ENCODE measurements at places on chromosomes 2 and 18.

- no peak for DNase-seq
Measured at GRCh38 chr2:157900203-157900602, 24.1 kb upstream of the ACVR1 start.

GRCh38 chr18:22253156-22253555, 83.8 kb downstream of the GATA6 start:
- no peak for DNase-seq

DNA sequence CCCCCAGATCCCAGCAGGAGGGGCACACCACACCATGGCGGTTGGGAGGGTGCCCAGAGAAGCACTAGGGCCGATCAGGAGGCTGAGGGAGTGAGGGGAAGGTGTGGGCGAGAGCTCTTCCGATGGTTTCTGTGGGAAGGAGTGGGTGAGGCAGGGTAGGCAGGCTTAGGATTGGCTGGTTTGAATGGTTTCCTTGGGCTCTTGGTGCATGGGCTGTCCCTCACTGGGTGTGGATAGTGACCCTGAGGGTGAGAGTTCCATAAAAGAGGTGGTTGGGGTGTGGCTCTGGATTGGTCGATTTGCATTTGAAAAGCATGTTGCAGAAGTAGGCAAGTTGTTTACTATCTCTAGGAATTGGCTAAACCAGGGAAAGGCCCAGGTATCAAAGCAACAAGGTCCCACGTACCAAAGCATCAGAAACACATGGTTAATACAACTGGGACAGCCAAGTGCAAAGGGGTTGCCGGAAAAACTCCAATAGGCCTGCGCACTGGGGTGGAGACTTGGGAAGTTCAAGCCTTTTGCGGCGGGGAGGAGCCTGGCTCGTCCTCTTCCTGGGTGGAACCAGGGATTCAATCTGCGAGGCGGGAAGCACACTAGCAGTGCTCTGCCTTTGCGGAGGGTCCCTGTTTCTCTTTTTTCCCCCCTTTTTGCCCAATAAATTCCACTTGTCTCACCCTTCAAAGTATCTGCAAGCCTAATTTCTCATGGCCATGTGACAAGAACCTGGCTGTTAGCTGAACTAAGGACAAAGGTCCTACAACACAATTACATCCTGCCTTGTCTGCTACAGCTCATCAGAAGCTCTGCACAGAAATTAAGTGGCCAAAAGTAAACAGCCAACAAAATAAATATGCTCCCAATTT, 43.2 kb downstream of the IL1R2 start:
- DNase-seq: no peak

GRCh38 chr2:118021356-118021755, 7.5 kb upstream of the CCDC93 start:
- DNase-seq: no peak

- no peak for DNase-seq
Measured at GRCh38 chr2:191977754-191978153, 130.9 kb upstream of the CAVIN2 start.

DNA sequence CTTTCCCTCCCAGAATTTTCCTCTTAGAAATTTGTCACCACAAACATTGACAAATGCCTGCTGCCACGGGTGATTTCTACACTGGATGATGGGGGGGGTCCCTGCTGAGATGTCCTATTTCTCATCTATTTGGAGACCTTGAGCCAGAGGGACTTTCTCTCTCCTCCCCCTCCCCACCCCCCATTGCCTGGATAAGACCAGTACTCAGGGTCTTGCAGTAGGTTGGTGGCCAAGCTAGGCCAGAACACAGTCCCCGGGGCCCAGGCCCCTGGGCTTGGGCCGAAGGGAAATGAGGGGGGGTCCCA, 560 bp upstream of the DUSP2 start:
- no peak for DNase-seq

- DNase-seq: no peak
Measured at GRCh38 chr2:188664416-188664815, 309.8 kb upstream of the COL3A1 start.

- no peak for DNase-seq
Measured at GRCh38 chr2:106168657-106169056, 25.4 kb downstream of the UXS1 start.

DNA sequence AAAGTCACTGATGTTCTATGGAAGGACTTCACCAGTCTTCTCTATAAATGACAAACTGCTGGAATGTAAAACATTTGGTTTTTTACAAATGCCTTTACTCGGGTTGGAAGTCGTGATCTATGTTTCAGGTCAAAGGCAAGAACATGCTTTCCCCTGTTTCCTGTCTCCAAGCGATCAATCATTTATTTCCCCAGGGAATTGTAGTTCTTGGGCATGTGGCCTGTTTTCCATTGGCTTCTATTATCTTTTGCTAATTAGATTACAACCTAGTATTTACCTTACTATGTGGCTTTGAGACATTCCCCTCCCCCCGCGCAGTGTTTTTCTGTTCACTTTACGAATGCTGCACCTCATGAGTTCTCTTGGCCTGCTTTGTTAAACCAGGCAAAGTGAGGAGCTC, 684.2 kb downstream of the EPHA4 start:
- DNase-seq: no peak

DNA sequence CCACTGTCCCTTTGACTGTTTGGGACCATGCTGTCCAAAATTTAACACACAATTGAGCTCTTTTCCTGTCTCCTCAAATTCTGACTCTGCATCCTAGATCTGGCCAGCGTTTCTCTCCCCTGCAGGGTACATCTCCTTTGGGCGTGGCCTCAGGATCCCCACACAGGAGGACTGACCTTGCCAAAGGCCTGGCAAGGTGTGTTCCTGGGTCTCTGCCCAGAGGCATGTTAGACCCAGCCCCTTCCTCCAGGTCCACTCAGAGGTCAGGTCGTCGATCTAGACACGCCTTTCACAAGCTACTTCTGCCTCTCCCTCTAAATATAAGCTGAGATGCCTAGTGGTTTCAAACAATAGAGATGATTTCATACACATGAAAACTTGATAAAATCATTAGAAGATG, 45.4 kb upstream of the SMIM21 start:
- no peak for DNase-seq

GRCh38 chr2:11692966-11693521, 23.0 kb upstream of the NTSR2 start:
- DNase-seq: peak; percentile 15

DNA sequence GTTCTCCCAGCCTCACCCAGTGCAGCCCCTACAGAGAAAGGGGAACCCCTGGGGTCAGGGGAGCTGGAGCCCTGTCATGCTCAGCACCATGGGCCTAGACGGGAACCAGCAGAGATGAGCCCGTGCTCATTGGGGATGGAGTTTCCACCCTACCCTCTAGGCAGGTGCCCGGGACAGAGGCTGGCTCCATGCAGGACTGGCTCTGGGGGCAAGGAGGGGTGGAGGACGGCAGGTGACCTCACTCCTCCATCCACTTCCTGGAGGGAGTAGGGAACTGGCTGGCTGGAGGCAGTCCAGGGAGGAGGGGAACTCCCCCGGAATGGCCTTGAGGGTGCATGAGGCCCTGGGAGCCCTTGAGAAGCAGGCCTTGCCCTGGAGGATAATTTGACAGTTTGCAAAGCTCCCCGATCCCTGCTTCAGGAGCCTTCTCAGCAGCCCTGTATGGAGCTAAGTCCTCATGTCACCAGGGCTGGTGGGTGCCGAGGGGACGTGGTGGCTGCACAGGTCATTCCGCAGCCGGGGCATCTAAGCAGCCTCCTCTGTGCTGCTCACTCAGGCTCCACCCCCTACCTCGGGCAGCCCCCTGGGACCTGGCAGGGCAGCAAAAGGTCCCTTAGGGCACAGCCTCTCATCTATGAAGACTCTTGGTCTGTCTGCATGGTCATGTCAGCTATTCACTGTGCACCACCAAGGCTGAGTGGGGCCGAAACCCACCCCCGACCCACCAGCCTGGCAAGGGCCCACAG, 2.1 kb downstream of the NEURL3 start:
- DNase-seq: no peak

GRCh38 chr2:71860381-71860926, 287.2 kb downstream of the CYP26B1 start:
- DNase-seq: no peak

DNA sequence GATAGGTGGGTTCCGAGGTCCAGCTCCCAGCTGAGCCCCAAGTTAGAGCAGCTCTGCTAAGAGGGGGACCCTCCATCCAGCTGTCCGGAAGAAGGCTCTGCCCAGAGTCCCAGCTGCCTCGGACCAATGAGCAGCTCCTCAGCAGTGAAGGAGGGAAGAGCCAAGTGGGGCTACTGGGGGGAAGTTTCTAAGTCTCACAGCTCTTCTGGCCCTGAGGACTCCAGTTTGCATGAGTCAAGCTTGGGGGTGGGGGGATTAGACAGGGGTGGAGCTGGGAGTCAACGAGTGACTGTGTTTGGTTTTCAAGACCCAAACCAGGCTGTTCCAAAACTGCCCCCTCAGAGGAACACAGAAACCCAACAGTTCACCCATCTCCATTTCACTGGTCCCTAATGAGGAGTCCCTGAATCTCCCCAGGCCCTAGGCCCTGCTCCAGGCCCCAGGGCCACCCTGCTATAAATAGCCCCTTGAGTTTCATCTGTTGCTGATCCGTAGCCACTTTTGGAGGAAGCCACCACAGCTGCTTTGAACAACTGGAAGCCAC, 100.9 kb downstream of the TNS1 start:
- DNase-seq: no peak

DNA sequence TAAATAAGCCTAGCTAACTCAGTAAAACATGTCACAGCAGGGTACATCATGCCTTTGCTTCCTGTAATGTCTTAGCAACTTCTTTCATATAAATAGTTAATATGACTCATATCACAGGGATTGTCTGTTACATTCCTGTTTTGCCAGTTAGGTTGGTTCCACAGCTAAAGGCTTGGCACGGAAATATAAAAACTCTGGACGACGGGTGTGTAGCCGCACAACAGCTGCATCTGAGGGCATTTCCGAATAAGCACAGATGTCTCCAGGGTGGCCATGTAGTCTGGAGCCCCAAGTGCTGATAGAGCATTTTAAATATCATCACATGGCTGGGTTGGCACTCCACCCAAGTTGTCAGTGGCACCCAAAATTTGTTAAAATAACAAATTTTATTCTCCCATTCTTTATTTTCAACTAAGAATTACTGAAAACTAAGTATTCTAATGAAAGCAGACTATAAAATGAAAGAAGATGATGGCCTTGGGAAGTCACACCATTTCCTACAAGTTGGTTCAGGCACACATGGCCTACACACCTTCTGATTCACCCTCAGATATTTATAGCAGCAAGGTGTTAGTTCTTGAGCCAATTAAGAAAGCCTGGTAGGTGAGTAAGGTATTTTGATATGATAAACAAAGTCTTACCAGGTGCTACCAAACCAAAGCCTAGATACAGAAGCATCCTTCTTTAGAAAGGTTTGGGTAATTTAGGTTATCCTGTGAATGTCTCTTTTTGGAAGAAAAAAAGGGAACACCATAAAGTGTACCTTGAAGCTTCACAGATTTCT, 61.8 kb upstream of the STK17B start:
- DNase-seq: no peak

DNA sequence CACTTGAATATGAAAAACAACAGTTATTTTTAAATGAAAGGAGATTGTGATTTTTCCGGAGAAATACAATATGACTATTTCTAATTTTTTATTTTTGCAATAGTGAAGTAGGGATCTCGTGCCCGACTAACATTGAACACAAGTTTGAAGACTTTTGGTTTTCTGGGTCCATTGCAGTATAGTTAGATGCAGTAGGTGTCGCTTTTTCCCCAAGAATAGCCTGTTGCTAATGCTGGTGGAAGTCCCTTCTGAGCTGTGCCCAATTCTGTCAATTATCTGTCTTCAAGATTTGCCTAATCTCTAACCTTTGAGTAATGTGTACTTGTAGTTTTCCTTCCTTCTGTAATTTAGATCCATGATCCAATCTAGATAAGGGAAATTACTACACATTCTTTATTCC, 36.5 kb downstream of the SEMA4F start:
- DNase-seq: no peak

DNA sequence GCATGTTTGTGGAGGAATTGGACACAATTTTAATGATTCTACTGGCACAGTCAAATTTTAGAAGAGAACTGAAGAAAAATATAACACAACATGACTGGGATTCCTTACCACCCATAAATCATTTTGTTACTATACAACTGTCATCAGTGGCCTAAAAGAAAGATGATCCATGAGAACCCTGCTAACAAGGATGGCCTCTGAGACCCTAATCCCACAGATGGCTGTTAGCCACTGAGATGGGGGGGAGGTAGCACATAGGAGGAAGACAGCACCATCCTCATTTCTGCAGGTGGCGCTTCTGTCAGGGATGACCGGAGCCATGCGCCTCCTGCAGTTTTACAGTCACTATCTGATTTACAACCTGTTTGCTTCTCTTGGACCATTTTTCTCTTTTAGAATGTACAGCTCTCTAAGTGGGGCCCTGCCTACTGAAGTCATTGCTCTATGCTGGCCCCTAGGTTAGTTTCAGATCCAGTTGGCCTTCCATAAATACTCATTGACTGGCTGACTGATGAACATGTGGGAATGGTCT, 279.8 kb downstream of the NAPG start:
- DNase-seq: no peak

GRCh38 chr2:12169721-12170120, 423.3 kb downstream of the LPIN1 start:
- DNase-seq: no peak

Data from activated CD8-positive, alpha-beta memory T cell treated with anti-CD3 and anti-CD28 coated beads for 1 hour (primary cell).